Central memory CD4-positive, alpha-beta T cell (primary cell): ENCODE measurements at places on chromosomes 12 and 14.

- DNase-seq, result peak; percentile 66
Measured at GRCh38 chr12:57756406-57757341, 1.8 kb downstream of the MARCHF9 start.

DNA sequence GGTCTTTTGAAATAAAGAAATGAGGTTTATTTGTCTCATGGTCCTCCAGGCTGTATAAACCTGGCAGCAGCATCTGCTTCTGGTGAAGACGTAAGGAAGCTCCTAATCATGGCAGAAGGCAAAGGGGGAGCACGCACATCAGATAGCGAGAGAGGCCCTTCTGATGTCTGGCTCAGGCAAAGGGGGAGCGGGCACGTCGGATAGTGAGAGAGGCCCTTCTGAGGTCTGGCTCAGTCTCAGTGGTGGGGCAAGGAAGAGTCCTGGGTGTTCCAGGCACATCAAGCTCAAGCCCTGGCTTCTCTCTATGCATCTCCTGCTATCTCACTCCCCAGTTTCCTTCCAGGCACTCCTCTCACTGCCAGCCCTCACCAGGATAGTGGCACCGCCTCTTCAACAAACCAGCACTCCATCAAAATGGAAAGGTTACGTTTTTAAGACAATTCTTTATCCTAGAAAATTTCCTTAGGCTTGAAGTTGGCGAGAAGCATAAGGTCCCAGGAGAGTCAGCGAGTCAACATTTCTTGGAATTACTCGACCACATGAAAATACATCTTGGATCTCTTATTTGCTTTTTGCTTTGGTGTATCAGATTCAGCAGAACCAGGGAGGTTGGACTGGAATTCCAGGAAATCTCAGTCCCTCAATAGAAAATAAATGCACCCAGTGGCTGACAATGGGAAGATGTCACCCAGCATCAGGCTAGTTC, 189.6 kb upstream of the TMEM132C start:
- no peak for DNase-seq

DNA sequence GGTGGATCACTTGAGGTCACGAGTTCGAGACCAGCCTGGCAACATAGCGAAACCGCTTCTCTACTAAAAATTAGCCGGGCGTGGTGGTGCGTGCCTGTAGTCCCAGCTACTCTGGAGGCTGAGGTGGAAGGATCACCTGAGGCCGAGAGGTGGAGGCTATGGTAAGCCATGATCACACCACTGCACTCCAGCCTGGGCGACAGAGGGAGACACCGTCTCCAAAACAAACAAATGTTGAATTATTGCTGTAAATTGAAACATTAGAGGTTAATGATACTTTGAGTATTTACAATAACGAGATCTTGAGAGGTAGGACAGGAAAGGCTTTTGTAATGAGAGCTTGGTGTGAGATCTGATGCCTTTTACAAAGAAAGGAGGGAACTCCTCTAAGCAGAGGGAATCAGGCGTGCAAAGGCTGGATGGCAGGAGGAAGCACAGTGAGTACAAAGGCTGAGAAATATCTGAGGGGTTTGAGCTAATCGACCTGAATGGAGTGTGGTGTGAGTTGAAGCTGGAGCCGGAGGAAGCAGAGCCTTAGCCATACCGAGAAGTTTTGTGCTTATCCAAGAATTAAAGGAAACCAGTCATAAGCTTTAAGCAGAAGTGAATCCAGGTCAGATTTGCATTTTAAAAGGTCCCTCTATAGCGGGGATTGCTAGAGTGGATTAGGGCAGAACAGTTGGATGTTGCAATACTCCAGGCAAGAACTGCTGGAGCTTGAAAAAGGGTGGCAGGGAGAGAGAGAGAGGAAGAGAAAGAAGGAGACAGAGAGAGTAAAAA, 1.1 kb downstream of the RHNO1 start:
- no peak for DNase-seq

- DNase-seq, result no peak
Measured at GRCh38 chr14:59679872-59680271, 103.3 kb upstream of the CCDC175 start.

- peak; percentile 86 for DNase-seq
Measured at GRCh38 chr12:49538510-49539403, at the start of gene KCNH3. Gene KCNH3, plus strand, starts transcription at chr12:49539030. Its CDS starts 387 bp downstream, at chr12:49539417.

DNA sequence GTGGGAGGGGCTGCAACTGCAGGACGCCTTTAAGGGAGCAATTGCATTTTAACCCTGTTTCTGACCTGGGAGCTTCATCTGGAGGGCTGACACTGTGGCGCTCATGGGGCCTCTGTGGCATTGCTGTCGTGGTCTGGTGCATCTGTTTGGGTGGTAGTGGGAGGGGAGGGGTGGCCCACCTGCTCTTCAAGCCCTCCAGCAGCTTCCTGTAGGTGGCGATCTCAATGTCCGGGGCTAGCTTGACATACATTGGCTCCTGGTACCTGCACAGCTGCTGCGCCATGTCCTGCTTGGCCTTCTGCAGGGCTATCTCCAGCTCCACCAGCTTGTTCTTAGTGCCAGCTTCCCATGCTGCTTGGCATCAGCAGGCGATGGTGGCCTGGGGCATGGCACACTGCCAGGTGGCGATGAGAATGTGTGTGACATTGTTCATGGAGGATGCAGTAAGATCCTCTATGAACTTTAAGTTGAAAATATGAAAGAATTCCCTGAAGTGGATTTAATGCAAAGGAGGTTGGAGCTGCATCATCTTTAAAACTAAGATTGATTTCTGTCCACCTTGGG, 7.7 kb upstream of the KRT82 start:
- DNase-seq, result no peak

DNA sequence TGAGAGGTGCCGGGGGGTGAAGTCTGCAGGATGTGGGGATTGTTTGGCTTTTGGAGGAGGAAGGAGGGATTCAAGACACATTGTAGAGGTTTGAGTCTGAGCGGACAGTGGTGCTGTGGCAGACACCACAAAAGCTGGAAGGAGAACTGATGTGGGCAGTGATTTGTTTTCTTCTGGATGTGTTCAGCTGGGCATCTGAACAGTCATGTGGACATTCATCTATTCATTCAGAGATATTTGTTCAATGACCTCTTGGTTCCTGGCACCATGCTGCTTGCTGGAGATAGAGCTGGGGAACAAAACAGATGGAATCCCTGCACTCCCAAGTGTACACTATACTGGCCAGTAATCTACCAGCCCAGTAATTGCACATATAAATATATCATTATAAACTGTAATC, 64.0 kb downstream of the PTPN11 start:
- no peak for DNase-seq

DNA sequence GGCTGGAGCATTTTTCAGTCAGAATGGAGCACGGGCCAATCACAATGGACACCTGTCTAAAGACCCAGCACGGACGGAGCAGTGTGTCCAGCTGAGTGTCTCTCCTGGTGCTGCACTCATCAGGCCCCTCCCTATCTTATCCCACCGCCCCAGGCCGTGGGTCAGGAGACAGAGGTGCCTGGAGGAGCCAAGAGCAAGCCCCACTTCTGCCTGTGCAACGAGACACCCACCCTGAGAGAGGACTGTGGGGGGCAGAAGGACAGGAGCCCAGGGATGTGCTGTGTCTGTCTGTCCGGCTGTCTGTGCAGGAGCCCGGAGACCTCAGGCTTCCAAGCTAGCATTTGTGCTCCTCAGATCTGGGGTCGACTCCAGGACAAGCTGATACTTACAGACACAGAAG, 69.6 kb upstream of the SFSWAP start:
- no peak for DNase-seq
